ENCODE measurements at places on chromosomes 7 and 10. TPM values are rescaled to one million over a fixed set of nuclear protein-coding genes. Genes with fewer than 3 reads are reported as not detected.

DNA sequence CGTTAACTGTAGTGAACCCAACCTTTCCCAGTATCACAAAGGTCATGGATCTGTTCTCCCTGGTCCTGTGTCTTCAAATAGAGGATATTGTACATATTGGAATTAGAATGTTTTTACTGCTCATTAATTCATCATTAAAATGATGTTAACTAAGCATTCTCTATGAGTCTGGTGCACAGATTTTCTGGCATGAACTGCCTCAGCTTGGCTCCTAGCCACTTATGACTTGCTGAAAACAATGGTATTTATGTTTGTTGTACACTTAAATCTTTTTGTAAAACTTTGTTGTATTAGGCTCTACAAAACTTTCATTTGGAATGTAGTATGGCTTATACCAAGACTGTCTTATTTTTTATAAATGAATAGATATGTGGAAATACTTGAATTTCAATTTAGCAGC lies 329.4 kb downstream of the TFEC start:
- DNase-seq: no peak

GRCh38 chr7:137772748-137773147 lies 74.0 kb downstream of the DGKI start:
- no peak for DNase-seq

The TMEM270 gene
- total RNA-seq: not detected

The RASA4B gene
- total RNA-seq: 20.3 TPM

The AKR1C3 gene
- 0.34 TPM for total RNA-seq
